ENCODE measurements at places on chromosomes 6 and 20.

- DNase-seq = no peak
Measured at GRCh38 chr20:19858466-19859371, 100.7 kb downstream of the RIN2 start.

DNA sequence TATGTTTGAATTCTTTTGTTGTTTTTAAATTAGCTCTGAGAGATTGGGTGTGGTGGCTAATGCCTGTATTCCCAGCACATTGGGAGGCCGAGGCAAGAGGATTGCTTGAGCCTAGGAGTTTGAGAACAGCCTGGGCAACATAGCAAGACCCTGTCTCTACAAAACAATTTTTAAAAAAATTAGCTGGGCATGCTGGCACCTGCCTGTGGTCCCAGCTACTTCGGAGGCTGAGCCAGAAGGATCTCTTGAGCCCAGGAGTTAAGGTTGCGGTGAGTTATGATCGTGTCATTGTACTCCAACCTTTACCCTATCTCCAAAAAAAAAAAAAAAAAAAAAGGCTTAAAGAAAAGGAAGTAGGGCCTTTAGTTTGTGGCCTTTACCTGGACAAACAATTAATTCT is 22.9 kb downstream of the DHX35 start:
- DNase-seq = no peak

DNA sequence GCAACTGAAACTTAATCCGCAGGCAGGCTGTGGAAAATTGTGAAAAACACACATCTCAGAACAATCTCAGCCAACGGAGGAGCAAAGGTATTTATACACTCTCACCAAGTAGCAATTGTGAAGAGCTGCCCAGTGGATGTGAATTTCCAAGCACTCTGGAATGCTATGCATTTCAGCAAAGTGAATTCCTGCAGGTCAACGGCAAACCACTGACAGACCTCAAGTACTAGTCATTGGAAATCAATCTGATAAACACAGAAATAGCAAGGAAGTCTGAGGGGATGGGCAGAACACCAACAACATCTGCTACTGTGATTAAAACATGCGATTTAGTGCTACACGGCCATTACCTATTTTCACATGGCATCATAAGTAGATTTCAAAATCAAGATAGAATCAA is 429.1 kb downstream of the HTR1B start:
- DNase-seq = no peak

DNA sequence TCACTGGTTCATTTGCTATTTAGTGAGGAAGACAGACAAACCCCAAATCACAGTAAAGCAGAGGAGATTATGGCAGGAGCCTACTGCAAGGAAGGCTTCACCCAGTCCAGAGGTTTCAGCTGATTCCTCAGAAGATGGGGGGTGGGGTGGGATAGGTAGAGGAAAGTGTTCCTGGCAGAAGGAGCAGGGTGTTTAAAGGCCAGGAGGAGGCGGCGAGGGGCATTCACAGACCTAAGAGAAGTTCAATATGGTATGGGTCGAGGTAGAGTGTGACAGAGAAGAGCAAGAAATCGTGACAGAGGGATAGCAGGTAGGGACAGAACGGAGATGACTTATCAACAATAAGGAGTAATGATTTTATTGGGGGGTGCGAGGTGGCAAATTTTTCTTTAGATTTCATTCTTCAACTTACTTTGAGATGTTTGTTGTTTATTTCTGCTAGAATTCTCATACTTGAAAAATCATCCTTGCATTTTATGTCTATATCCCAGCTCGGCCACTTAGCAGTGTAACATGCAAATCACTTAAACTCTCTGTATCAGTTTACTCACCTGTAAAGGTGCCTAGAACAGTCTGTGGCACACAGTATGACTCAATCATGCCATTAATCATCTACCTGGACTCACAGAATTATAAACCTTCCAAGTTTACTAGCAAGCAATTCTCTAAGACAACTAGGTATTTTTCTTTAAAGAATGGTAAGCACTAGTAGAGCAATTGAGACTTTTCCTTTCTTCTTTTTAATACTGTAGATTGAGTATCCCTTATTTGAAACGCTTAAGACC is 176.7 kb downstream of the REV3L start:
- no peak for DNase-seq

GRCh38 chr20:38165966-38166702 is 1.1 kb upstream of the TGM2 start:
- DNase-seq = no peak

GRCh38 chr6:36122495-36123269 is 7.6 kb upstream of the MAPK13 start:
- DNase-seq = no peak

DNA sequence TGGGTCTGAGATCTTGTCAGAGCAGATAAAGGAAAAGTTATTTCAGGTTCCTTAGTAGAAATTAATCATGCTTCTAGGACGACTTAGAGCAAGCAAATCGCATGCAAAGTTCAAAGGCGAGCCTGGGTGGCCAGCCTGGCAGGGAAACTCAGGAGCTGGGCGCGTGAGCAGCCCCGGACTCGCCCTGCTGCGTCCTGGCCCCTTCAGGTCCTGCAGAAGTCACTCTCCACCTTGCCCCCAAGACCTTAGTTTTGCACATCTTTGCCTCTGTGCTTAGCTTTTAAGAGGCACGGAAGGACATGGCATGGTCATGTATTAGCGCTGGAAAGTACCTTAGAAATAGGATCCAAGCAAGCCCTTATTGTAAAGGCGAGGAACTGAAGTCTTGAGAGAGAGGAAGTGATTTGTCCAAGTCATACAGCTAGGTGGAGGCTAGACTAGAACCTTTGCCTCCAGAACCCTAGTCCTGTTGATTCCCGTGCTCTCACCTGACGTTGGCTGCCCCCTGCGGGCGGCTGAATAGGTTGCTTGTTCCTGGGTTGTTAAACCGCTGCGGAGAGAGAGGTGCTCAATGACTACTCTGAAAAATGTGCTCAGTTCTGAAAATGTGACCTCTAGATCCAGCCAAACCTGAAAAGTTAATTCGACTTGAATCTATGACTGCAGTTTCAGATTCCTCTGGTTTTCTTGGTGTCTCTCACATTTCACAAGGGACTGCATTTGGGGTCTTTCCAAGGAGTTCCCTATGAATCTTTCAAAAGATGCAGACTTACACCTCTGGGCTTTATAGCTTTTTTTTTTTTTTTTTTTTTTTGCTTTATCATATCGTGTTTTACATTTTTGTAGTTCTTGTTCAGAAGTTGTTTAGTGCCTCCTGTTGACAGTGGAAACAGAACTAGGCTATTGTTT is 2.7 kb downstream of the MYB start:
- no peak for DNase-seq

GRCh38 chr6:134323698-134324097 is 5.8 kb upstream of the SGK1 start:
- no peak for DNase-seq

GRCh38 chr6:81744131-81744530 is 8.3 kb downstream of the TENT5A start:
- no peak for DNase-seq

DNA sequence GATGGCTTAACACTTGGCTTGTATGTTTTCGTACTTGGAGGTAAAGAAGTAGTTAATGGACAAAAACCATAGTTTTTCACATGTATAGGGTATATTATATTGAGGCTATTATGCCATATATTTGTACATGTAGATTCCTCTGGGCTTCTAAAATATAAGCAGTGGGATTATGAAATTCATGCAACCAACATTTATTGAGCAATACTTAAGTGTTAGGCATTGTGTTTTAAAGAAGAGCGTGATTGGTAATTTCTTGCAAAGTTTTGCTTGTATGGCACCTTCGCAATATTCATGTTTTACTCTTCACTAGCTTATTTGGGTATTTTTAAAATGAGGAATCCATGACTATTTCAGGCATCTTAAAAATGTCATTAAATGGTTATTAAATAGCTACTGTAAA is 2.5 kb downstream of the TULP4 start:
- no peak for DNase-seq

- DNase-seq = no peak
Measured at GRCh38 chr6:33075568-33076405, at the start of gene HLA-DPB1. HLA-DPB1 (plus strand) TSS chr6:33075990; CDS start chr6:33076042, 52 bp downstream.
